ENCODE measurements at places on chromosomes 1 and 21. TPM values are rescaled to one million over a fixed set of nuclear protein-coding genes. Genes with fewer than 3 reads are reported as not detected.
A peak's percentile ranks its signal among the peaks of the same experiment; 100 is the strongest.

GBP7 gene
- total RNA-seq = not detected

SLC2A5 gene
- total RNA-seq = 2.1 TPM

SELENBP1 gene
- 33.5 TPM for total RNA-seq

SLC25A44 gene
- 16.4 TPM for total RNA-seq

OPRD1 gene
- not detected for total RNA-seq

VN1R5 gene
- not detected for total RNA-seq

SFN gene
- total RNA-seq = 0.37 TPM

CD1E gene
- total RNA-seq = 0.32 TPM

GRCh38 chr1:229385853-229386456, 43.1 kb upstream of the CCSAP start:
- H3K4me1 ChIP-seq = no peaks in the 10 kb centered on the region
- peak; percentile 23 for DNase-seq
- no peaks in the 10 kb centered on the region for H3K36me3 ChIP-seq
- no peaks in the 10 kb centered on the region for H3K27me3 ChIP-seq
- H3K27ac ChIP-seq = no peak overlapping the region

- peaks cover 18% of the 10 kb centered on the region for H3K4me1 ChIP-seq
- H3K4me3 ChIP-seq = no peak overlapping the region
- peak; percentile 38 for DNase-seq
- no peak overlapping the region for H3K27ac ChIP-seq
These were observed 69.8 kb downstream of the MPZL1 start for GRCh38 chr1:167791281-167792187.

DNA sequence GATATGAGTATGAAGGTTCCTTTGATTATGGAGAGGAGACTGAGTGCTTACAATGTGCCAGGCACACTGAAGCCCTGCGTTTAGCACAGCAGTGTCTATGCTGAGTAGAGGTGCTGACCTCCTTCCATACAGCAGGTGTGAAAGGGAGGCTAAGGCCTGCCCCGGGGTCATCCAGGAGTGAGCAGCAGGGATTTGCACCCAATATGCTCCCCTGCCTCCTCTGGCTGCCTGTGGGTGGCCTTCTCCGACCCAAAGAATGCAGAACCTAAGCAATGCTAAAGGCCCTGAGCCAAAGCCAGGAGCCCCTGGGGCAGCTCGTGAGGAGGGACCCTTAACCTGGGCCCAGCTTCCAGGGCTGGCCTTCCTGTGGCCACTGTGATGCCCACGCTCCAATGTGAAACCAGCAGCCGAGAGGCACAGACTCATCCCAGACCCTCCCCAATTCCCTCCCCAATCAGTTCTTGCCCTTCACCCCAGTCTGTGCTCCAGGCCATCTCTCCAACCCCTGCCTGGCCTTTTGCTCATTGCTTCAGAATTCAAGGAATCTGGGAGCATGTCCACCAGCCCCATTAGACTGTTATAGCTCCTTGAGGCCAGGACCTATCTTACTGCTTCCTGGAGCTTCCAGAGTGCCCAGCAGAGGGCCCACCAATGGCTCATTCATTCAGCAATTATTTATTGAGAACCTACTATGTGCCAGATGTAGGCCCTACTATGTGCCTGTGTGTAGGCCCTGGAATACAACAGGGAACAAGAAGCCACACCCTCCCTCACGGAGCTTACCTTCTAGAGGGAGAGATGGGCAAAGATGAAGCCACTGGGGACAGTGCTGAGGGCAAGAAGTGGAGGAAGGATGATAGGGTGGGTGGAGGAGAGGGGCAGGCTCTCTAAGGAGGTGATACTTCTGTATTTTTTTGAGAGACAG, 53.3 kb downstream of the TAS1R2 start:
- no peak overlapping the region for H3K4me3 ChIP-seq
- H3K4me1 ChIP-seq = no peaks in the 10 kb centered on the region
- H3K27ac ChIP-seq = no peak overlapping the region

GRCh38 chr1:72186733-72187307, 95.5 kb downstream of the NEGR1 start:
- no peak overlapping the region for H3K27ac ChIP-seq
- no peaks in the 10 kb centered on the region for H3K4me1 ChIP-seq
- no peaks in the 10 kb centered on the region for H3K36me3 ChIP-seq
- no peaks in the 10 kb centered on the region for H3K27me3 ChIP-seq

DNA sequence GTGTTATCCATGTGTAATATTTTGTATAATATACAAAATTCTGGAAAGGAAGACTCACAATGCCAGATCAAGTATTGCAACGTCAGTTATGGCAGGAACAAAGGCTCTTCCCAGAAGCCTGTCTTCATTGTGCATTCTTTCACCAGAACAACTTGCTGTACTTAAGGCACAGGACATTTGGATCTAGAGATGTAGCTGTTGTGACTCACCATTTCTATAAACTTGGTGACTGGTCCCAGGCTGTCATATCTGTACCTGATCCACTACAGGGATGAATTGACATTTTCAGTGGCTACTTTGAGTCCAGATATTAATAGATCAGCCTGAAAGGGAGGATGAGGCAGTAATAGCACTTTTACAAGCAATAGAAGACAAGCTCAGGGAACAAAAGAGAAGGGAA, 299.8 kb downstream of the DISC1 start:
- DNase-seq = peak; percentile 38
- H3K4me3 ChIP-seq = no peak overlapping the region
- no peak overlapping the region for H3K27ac ChIP-seq
- H3K36me3 ChIP-seq = no peaks in the 10 kb centered on the region

- H3K27ac ChIP-seq = no peak overlapping the region
- no peaks in the 10 kb centered on the region for H3K36me3 ChIP-seq
These were observed 214.2 kb upstream of the C1orf105 start for GRCh38 chr1:172206256-172206655.

Data from heart left ventricle (tissue), 16 donors.